ENCODE measurements at places on chromosomes 1 and 21.

- no peak for DNase-seq
These were observed 12.4 kb upstream of the PRDM16 start for GRCh38 chr1:3056641-3057040.

DNA sequence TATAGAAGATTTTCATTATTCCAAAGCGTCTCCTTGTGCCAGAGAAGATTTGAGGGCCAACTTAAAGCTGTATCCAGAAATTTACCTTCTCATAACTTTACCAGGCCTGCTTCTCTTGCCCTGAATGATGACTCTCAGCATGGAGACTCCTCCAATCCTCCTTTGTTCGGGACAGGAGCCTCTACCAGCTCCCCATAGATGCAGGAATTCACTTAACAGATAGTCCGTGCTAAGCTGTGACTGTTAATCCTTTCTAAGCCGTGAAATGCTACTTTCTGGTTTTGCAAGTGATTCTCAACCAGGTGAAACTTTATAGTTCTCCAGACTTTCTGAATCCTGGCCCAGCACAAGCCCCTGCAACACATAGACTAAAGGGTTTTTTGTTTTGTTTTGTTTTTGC is 31.8 kb upstream of the KCND3 start:
- no peak for DNase-seq

DNA sequence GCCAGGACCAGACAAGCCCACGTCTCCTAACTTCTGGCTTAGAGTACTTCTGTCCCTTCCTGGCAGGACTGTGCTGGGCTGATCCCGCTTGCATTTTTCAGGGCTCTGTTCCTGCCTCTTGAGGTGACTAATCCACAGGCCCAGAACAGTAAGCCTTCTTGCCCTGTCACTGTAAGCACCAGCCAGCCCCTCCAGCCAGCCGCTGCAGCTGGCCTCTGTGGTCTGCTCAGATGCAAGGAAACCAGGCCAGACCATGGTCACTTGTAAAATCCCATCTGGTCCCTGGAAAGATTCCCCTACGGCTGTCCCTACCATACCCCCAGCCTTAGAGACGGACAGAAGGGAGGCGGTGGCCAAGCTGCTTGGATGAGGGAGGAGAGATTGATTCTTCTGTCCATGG is 74.2 kb downstream of the KIRREL1 start:
- DNase-seq, result no peak

- DNase-seq, result no peak
These were observed 7.7 kb downstream of the LPGAT1 start for GRCh38 chr1:211822677-211823407.

DNA sequence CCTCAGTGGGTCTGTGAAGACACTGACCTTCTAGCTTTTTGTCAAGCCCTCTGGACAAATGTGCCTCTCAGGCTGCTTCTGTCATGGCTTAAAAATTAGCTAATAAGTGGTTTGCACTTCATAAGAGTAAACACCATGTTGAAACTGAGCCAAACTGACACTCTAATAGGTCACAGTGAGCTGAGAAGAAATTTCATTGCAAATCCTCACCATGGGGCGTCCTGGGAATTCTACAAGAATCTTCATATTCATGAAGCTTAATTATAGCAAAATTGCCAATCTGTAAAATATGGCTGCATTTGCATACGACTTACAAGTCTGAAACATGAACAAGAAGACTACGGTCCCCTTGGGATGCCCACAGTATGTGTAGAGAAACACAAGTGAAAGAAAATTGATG is 188.6 kb downstream of the DSCAM start:
- no peak for DNase-seq

- no peak for DNase-seq
These were observed 47.1 kb downstream of the KANK4 start for GRCh38 chr1:62271948-62272728.

- no peak for DNase-seq
These were observed 9.7 kb downstream of the TLR5 start for GRCh38 chr1:223133306-223133823.

- no peak for DNase-seq
These were observed 231.5 kb upstream of the ST6GALNAC5 start for GRCh38 chr1:76635784-76636183.

DNA sequence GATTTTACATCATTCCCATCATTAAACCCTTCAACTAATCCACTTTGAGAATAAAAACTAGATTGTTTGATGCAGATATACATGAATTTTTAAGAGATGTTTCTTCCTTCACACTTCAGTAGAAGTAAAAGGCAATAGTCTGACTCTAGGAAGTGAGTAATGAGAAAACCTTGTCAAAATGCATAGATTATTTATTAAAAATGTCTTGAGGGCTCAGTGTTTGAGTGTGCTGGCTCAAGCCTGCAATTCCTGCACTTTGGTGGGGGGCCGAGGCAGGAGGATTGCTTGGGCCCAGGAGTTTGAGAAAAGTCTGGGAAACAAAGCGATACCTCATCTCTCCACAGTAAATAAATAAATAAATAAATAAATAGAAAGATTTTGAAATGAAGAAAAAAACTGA is 177.1 kb downstream of the NEGR1 start:
- no peak for DNase-seq

DNA sequence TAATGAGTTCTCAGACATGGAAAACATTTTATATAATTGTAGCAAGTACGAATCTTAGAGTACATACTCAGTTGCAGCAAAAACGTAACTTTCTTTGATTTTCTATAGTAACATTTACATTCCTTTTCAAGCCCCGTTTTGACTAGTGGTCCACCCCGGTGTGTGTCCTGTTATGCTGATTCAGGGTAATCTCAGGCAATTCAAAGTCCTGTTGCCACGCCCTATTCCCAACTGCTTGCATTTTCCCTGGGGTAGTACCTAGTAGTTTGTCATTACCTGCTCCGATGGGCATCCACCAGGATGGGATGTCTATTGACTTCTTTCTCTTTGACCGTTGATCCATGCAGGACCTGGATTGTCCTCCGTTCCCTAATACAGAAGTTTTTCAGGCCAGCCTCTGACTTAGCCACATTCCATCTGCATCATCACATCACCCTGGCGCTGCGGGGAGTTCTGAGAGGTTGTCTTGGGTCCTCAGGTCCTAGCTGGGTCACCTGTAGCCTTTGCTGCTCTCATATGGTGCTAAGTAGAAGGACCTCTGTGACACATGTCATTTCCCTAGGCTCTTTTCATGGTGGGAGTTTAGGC is 15.0 kb upstream of the FCAMR start:
- no peak for DNase-seq

DNA sequence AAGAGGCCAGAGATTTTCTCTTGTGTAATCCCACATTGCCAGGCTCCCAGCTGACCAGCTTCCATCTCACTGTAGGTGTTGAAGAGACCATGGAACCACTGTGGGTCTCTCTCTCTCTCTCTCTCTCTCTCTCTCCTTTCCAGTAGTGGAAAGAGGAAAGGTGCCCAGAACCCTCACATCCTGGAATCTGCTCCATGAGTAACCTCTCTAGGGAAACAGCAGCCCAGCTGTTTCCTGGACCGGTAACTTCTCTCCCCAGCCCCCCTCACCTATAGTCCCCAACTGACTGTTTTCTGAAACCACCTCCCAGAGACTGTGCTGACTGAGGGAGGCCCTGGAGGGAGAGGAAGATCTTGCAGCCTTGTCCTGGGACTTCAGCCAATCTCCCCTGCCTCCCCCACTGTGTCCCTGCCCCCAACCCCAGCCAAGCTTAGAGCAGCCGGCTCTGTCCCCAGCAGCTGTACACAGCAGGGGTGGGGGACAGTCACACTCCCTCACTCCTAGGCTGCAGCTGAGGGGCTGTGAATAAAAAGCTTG is 20.6 kb upstream of the SLC45A3 start:
- DNase-seq, result no peak

GRCh38 chr1:157286096-157286495 is 147.9 kb upstream of the ETV3 start:
- no peak for DNase-seq

Measured in NCI-H187 treated with DMSO at 0.1 percent for 48 hours (cell line).